ENCODE measurements at places on chromosomes 4 and X.
A peak's percentile ranks its signal among the peaks of the same experiment; 100 is the strongest.

GRCh38 chr4:53886090-53886489 lies 178.3 kb downstream of the CHIC2 start:
- DNase-seq, result no peak

DNA sequence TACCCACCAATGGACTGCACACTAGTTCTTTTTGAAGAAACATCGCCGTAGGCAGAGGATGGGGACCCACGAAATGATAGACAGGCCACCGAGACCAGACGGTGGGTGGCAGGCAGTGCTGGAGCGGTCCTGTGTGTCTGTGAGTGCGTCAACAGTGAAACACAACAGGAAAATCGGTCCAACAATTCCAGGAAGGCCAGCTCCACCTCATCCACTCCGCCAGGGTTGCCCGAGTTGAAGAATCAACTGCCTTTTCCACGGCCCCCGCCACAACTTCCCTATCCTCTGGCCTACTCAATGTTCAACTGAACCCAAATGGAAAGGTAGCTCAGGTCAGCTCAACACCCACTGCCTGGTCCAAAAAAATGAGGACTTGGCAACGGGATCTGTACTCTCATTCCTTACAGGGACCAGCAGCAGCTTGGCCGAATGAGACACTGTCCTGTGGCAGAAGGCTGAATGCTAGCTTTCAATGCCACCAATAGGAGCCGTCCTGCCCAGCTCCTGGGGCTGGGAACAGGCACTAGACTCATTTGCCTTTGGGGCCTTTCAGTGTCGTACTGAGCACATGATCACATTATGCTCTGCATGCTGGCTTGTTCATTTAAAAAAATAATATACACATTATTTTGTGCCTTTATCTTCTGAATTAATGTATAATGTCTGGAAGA lies 43.5 kb downstream of the MID1 start:
- no peak for DNase-seq

GRCh38 chrX:129724754-129725153 lies 14.0 kb upstream of the XPNPEP2 start:
- DNase-seq, result no peak

DNA sequence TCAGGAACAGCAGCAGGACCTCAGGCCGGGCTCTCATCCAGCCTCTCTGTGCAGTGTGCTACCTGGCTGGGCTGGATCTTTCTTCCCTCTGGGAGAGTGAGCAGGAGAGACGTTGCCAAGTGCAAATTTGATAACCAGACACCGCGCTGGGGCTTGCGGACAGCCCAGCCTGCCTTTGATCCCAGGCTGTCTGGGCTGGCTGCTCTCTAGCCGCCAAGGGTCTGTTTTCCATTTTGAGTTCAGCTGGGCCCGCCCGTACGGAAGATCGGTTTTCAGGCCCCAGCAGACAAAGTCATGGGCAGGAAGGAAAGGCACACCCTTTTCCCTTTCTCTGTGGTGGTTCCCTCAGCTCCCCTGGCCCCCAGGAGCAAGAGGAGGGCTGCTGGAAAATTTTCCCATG lies 90.2 kb downstream of the CPZ start:
- DNase-seq, result no peak

DNA sequence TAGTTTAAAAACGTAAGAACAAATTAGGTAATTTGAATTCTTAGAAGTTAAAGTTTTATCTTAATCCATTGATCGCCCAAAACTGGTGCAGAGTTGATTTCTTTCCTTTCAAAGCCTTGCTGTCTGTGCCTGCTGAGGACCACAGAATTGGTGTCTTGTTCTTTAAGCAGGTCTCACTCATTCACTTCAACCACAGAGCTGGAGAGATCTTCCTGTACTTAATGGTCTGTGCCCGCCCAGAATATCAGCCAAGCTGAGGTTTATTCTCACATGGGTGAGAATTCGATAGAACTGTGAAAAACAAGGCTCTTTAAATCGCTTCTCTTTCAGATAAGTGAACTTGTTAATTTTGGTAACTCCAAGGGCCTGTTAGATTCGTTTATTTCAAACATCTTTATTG lies 31.6 kb downstream of the DCUN1D4 start:
- no peak for DNase-seq

DNA sequence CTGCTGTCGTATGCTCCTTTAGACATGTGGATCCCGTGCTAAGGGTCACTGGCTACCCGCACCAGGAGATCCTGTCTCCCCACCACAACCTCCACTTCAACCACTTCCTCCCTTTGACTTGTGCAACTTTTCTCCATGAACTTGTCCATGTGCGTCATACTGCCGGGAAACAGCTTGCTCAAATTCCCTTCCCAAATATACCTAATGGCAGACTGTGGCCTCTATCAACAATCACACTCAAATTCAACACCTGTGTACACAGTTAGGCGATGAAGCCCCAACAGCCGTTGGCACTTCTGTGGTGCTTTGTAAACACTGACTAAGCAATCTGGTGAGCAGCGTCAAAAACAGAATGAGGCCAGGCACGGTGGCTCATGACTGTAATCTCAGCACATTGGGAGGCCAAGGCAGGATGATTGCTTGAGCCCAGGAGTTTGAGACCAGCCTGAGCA lies 49.5 kb downstream of the CD99L2 start:
- no peak for DNase-seq

DNA sequence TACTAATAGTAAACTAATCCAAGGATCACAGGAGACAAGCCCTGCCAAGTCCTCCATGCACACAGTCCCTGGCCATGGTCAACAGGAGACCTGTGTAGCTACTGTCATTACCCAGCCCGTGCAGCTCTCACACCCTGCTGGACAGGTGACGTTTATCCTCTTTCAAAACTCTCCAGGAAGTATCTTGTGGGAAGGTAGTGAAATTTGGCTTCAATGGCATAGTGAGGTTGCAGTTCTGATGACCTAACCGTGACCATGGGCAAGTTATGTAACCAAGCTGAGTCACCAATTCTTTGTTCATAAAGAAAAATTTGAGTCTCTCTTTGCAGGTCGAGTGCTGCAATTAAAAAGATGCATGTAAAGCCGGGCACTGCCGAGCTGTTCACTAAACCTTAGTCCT lies 11.3 kb upstream of the SLC2A9 start:
- DNase-seq, result no peak

- DNase-seq, result no peak
Measured at GRCh38 chr4:30756553-30756952, 36.4 kb downstream of the PCDH7 start.

DNA sequence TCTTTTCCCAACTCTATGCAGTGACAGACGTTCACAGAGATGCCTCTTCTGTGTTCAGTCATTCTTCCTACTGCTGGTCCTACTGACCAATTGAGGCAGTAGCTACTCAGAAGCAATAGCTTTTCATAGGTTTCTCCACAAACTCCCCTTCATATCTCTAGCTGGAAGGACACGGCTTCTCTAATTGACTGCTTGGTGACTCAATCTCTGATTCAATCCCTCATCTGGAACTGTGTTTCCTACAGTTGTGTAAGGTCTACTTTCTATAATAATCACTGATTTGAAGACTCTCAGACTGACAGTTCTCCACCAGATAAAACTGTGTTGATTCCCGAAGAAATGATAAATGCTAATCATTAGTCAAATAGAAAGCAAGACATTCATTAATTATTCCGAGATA lies 111.5 kb downstream of the DTHD1 start:
- no peak for DNase-seq

- DNase-seq, result no peak
Measured at GRCh38 chr4:29538889-29539646, 1181.1 kb upstream of the PCDH7 start.

DNA sequence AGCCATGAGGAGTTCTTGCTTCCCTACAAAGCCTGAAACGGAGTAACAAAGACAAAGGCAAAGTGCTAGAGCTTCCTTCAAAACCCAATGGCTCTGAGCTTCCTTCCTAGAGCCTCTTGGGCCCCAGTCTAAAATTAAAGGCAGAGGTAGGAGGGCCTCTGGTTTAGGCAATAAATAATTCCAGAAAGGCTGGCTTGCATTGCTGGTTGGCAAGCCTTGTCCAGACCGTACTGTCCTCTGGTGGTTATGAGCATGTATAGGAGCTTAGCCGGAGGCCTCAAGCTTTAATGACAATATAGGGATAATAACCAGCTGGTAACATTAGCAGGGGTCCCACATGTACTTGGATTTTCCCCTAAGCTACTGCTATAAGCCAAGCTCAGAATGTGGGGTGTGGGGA lies 237.3 kb downstream of the AR start:
- DNase-seq, result no peak

DNA sequence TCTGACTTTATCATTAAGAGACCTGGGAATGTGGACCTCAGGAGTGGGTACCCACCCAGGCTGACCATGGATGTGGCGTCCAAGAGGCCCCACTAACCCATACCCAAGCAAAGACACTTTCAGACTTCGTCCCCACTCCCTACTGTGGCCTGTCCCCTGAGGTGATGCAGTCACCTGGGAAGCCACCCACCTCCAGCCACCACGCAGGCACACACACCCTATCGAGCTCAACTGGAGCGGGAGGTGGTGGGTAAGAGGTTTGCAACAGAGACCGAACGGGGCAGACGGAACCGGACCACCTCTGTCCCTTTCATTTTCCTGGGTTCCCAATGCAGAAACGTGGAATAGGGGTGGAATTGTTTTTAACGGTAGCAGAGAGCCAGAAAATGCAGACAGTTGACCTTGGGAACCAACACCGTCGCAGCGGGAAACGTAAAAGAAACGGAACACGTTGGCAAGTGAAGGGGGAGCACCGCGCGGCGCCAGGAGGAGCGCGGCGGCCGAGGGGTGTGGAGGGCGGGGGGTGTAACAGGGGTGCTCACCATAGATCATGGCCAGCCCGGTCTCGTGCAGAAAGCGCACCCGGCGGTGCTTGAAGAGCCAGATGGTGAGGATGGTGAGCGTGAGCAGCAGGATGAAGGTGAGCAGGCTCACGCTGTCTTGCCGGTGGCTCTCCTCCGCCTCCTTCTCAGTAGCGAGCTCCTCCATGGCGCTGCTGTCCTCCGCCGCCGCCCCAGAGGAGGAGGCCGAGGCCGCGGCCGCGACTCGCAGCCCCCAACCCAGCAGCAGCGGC lies 559 bp downstream of the SLC9A7 start:
- no peak for DNase-seq

DNA sequence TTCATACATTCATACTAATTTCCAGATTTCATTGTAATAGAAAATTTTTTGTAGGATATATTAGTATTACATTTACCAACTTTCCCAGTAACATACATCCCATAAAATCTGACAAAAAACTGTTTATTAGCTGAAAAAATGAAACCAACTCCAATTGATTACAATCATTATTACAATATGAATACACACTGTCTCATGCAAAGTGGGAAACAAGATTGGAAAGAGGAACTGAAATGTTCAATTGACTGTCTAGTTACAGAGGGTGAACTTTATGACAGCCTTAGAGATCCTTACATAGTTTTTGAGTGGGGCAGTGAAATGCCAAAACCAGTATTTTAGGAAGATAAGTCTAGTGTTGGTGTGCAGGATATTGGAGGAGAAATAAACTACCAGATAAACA lies 2.3 kb upstream of the AMBN start:
- DNase-seq, result no peak

GRCh38 chr4:7971159-7971631 lies 31.5 kb upstream of the AFAP1 start:
- peak; percentile 46 for DNase-seq

- DNase-seq, result no peak
Measured at GRCh38 chr4:28354880-28355656, 1494.4 kb downstream of the STIM2 start.

DNA sequence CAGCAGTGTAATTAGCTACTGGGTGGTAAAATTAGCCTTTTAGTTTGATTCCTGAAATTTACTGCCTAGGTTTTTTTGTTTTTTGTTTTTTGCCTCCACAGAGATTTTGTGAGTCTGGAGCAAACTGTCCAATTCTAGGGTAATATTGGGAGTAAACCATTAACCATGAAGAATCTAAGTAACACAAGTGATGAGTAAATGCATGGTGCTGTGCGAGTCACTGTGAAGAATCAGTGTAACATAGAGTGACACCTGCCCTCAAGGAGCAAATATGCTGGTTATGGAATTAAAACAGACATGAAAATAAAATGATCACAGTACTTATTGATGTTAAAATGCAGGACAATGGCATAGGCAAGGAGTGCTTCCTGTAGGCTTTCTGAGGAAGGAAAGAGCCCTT lies 60.1 kb downstream of the LRP2BP start:
- DNase-seq, result no peak

- no peak for DNase-seq
Measured at GRCh38 chr4:25050370-25051078, 19.8 kb upstream of the LGI2 start.

DNA sequence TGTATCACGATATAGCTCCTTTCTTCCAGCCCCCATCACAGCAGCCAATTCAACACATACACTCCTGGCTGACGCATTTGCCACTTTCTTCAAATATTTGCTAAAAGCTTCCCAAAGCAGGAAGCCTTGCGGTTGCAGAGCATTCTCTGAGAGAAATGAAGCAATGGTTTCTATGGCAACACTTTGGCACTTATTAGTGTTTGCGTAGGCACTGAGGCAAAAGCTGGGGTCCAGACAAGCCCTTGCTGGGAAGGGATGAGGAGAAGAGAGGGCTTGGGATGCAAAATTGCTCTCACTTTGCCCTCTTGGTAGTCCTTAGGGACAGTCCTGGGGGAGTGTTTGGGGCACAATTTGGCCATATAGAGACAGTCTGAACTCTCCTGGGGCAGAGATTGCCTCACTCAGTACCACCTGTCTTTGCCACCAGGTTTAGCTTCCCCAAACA lies 55.0 kb upstream of the PAK3 start:
- no peak for DNase-seq

- no peak for DNase-seq
Measured at GRCh38 chr4:38503689-38504395, 160.2 kb upstream of the KLF3 start.

- DNase-seq, result no peak
Measured at GRCh38 chr4:124803641-124804040, 91.1 kb upstream of the ANKRD50 start.

- DNase-seq, result no peak
Measured at GRCh38 chr4:56764775-56765174, 56.7 kb downstream of the SPINK2 start.

GRCh38 chrX:74461384-74461783 lies 40.1 kb downstream of the SLC16A2 start:
- DNase-seq, result no peak

DNA sequence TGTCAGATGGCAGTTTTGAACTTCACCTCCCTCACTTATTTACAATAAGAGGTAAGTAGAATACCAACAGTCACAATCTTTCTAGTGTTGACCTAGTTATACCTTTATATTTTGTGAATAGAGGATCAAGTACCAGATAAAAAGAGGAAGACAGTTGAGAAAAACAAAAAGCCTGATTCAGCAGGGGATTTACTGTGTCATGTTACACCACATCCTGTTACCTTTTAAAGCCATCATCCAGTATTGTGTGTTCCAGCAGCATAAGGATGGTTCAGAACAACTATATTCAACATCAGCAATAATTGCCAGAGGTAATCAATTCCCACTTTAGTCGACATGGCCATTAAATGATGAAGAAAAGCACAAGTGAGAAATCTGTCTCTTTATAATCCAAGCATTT lies 21.3 kb upstream of the CXCL6 start:
- no peak for DNase-seq

- DNase-seq, result no peak
Measured at GRCh38 chr4:23736466-23736865, 153.4 kb downstream of the PPARGC1A start.

GRCh38 chr4:183328832-183329231 lies 6.6 kb upstream of the CLDN24 start:
- no peak for DNase-seq

Data from left colon (tissue), 2 donors.